ENCODE measurements at places on chromosomes 2 and 18.

GRCh38 chr2:65662654-65663432, 230.4 kb upstream of the SPRED2 start:
- DNase-seq = no peak

GRCh38 chr18:58005011-58005410, 39.0 kb upstream of the NEDD4L start:
- DNase-seq = no peak

- no peak for DNase-seq
Measured at GRCh38 chr2:111705711-111706336, 178.2 kb downstream of the ANAPC1 start.

DNA sequence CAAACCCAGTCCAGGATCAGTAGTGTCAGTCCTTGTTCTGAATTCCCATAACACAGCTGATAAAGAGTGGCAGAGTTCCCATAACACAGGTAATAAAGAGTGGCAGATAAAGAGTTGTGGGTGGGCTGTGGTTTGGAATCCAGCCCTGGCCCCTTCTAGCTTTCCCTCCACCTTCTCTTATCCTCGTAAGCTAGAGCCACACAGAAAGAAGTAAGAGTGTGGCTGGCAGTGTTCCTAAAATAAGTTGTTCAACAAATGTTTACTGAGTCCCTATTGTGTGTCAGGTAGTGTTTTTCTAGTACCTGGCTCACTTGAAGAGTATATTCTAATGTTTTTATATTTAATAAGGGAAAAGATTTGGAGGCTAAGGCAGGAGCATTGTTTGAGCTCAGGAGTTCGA, 65.0 kb upstream of the BCL2L11 start:
- no peak for DNase-seq

DNA sequence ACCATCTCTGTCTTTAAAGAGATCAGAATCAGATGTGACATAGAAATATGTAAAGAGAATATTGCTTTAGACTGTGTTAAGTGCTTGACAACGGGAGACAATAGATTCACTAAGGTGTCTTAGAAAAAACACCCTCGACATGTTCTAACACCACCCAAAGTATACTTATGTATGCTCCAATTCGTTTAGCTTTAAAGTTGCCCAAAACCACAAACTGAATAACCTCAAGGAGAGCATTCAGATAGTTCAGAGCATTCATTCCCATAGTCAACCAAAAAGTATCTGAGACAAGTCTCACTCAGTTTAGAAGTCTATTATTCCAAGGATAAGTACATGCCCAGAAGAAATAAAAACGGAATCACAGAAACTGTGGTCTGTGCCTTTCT, 96.4 kb downstream of the KYNU start:
- no peak for DNase-seq

- DNase-seq = no peak
Measured at GRCh38 chr2:178237488-178238153, 43.3 kb downstream of the OSBPL6 start.

Measured in testis (tissue), 5 donors.